ENCODE measurements at places on chromosomes 5 and 9. TPM values are rescaled to one million over a fixed set of nuclear protein-coding genes. Genes with fewer than 3 reads are reported as not detected.

Gene EXD3
- 25.1 TPM for total RNA-seq

Gene C5orf24
- 38.2 TPM for total RNA-seq

Gene IFNK
- not detected for total RNA-seq

Gene NR2F1
- not detected for total RNA-seq

Gene TLX3
- total RNA-seq: not detected

Gene SLC4A9
- total RNA-seq: not detected

Gene GTF3C5
- 77.3 TPM for total RNA-seq

DNA sequence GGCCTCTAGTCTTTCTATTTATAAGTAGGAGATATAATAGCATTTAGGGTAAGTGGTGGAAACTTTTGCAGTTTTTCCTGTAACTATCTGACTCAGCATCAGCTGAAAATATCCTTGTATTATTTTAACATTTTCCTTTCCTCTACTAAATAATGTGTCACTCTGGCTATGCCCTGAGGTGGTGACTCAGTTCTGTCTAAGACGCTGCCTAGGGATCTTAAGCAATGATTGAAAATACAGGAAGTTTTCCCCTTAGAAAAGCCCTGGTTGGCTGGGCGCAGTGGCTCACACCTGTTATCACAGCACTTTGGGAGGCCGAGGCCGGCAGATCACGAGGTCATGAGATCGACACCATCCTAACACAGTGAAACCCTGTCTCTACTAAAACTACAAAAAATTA, 9.3 kb upstream of the EDIL3 start:
- DNase-seq: no peak

- no peak for DNase-seq
These were observed 632.9 kb upstream of the TLE4 start for GRCh38 chr9:78938821-78939220.

DNA sequence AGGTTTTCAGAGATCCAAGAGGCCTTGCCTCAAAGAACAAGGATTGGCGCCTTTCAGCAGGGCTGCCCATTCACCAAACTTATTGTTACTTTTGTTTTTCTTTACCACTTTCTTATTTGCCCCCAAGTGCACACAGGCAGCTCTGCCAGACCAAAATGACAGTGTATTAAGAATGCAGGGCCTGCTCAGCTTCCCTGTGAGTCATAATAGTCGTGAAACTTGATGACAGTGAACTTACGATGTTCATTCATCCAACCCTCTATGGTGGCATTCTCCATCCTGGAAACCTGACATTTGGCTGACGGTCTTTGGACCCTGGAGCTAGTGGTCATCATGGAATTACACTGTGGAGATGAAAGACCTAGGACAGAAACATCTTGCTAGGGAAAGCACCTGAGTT, 44.3 kb downstream of the UBE2QL1 start:
- DNase-seq: no peak

DNA sequence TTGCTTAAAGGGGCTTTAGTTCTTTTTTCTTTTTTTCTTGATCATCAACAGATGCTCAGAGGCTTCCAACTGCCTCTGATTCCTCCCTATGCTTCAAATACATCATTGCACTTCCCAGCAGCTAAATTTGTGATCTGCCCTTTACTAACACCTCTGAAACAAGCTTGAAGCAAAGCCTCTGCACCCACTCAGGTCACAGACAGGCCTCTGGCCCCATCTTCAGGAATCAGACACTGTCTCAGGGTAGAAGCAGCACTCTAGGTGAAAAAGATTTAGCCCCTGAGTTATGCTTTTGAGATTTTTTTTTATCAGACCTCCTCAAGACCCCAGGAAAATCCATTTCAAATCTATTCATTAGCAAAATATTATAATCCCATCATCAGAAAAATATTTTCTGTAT, 91.5 kb downstream of the MAMDC2 start:
- no peak for DNase-seq

- no peak for DNase-seq
These were observed 36.6 kb upstream of the VCAN start for GRCh38 chr5:83434946-83435345.

DNA sequence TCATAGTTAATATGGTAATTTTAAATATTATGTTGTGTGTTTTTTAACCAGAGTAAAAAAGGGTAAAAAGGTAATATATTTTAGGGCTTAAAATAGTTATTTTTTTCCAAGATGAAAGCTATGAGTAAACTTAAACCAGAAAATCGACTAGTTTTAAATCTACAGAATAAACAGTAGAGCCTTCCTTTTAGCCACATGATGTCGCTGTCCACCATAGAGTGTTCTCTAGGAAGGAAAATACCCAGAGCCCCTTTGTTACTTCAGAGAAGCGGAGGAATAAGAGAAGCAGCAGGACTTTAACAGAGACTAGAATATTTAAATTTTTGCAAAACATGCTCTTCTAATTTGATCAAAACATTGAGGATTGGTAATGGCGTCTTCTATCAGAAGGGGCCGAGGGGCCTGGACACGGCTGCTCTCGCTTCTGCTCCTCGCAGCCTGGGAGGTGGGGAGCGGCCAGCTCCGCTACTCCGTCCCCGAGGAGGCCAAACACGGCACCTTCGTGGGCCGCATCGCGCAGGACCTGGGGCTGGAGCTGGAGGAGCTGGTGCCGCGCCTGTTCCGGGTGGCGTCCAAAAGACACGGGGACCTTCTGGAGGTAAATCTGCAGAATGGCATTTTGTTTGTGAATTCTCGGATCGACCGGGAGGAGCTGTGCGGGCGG, at the start of gene PCDHA2:
PCDHA2 (plus strand) TSS at position 258 of the 664 bp plus-strand sequence.
- no peak for DNase-seq

- no peak for DNase-seq
These were observed 163.6 kb upstream of the RORB start for GRCh38 chr9:74333384-74334032.

- DNase-seq: no peak
These were observed 126.1 kb upstream of the WWC1 start for GRCh38 chr5:168165221-168165914.

DNA sequence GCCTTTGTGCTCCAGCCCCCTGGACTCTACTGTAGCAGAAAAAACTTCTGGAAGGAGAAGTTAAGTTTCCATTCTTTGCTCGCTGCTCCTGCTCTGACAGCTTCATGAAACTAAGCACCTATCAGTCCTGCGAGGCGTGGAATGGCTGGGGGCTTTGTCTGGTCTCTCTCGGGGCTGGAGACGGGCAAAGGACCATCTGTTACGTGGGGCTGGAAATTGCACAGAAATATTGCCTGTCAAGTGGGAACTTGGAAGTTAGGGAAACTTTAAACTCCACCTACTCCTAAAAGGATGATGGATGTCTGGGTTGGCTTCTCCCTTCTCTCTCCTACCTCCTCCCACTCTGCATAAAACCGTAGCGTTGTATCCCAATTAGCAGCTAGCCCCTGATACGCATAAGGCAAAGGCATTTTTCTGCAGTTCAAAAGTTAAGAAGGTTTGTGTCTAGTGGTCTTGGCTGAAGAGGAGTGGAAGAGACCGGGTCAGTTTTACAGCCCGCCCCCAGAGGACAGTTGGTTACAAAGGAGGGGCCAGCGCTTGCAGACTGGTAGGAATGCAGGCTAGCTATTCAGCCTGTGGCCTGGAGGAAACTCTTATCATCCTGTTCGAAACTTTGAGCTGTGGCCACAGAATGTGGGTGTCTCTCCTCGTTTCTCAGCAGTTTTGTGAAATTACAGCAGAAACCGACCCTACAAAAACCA, 1.3 kb downstream of the FBXL7 start:
- DNase-seq: no peak

DNA sequence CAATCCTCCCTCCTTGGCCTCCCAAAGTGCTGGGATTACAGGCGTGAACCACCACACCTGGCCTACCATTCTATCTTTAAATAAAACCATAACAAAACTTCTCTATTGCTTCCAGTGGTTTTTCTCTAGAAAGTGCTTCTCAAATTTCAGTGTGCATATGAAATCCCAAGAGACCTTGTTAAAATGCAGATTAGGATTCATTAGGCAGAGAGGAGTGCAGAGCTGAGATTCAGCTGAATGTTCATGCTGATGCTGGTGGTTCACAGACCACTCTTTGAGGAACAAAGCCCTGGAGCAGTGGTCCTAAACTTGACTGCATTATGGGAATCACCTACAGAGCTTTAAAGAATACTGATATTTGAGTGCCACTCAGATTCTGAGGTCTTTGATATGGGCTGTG, 28.2 kb downstream of the CARD6 start:
- no peak for DNase-seq

GRCh38 chr5:145945620-145946111, 9.3 kb downstream of the SH3RF2 start:
- DNase-seq: no peak

DNA sequence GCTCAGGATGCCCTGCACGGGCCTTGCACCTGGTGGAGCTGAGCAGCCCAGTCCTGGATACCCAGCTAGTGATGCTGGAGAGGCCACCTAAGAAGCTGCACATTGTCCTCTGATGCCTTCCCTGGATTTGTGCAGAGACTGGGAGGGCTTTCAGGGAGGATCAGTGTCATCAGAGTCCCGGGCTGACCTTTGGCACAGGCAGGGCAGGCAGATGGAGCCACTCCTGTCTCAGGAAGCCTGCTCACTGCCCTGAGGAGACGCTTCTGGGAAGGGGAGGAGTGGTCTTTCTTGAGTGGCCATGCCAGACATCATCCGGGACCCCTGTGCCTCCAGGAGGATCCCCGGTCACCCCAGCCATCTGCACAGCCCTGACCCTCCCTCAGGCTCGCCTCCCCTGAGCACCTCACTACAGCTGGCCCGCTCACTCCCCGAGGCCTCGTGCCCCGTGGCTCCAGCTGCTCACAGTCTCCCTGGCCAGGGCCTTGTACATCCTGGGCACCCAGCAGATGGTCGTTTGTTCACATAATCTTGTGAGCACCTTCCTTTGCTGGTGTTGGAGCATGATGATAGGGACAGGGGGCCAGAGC, 47.2 kb upstream of the FCN2 start:
- no peak for DNase-seq

DNA sequence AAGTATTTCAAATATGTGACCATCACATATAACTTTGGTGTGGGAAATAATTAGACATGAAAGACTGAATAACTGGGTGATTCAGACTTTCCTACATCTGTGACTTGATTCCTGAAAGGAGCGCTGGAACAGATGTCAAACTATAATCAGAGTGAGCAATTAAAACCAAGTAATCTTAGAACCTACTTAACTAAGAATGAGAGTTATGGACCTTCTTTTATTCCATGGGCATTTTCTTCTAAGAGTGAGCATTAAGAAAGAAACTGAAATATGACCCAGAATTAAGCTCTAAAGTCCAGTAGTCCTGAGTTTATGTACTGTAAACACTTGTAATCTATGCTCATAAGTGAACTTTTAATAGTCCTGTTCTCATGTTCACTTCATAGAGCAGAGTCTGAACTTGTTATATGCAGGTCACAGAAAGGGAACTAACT, 68.4 kb downstream of the PAM start:
- no peak for DNase-seq

GRCh38 chr9:130172858-130173665, 858 bp downstream of the NCS1 start:
- peak; percentile 25 for DNase-seq

- peak; percentile 65 for DNase-seq
These were observed 104.2 kb downstream of the PPARGC1B start for GRCh38 chr5:149834246-149834855.

DNA sequence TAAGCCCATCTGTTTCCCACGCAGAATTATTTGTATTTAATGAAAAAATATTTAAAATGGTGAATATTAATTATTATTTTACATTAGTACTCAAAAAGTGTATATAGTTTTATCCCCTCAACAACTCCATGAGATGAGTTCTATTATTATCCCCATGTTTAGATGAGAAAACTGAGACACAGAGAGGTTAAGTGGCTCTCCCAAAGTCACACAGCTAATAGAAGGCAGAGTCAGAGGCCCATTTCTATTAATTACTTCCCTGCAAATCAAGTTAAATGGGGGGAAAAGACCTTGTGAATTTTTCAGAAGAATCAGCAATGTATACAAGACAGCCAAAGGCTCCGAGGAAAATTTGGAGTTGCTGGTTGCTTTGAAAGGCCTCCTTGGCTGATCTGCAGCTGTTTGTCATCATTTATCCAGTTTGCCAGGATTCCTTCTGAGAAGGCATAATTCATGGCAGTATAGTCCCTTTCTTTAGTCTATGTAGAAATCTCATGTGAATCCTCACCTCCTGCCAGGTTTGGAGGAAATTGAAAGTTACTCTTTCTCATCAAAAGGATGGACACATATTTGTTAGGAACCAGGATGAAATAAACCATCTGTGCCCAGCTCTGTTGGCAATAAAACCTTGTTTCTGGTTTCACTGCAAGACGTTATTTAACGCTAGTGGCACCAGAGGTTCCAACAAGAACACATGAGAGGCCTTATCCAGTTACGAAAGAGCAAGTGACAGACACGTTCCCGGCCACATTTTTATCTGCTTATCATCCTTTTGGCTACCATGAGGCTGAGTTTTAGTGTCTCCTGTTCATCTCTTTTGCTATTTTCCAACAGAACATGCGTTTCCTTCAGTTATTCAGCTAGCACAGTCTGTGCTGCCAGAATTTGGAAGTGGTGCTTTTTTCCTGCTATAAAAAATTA, 621 bp downstream of the FYB1 start:
- DNase-seq: no peak

Data from B cell (primary cell).